ENCODE measurements at places on chromosomes 5 and 9. TPM values are rescaled to one million over a fixed set of nuclear protein-coding genes. Genes with fewer than 3 reads are reported as not detected.

- H3K36me3 ChIP-seq: no peaks in the 10 kb centered on the region
- H3K27ac ChIP-seq: no peak overlapping the region
- H3K4me3 ChIP-seq: no peak overlapping the region
- no peaks in the 10 kb centered on the region for H3K27me3 ChIP-seq
These were observed 21.3 kb downstream of the HTR4 start for GRCh38 chr5:148633067-148633377.

PALM2AKAP2 gene
- total RNA-seq: 2.1 TPM

IGIP gene
- 7.5 TPM for total RNA-seq

- no peak overlapping the region for H3K4me3 ChIP-seq
- no peaks in the 10 kb centered on the region for H3K27me3 ChIP-seq
- H3K27ac ChIP-seq: no peak overlapping the region
- no peak for DNase-seq
- H3K36me3 ChIP-seq: no peaks in the 10 kb centered on the region
- no peaks in the 10 kb centered on the region for H3K4me1 ChIP-seq
These were observed 41.8 kb upstream of the LHFPL2 start for GRCh38 chr5:78690253-78690972.

TOR4A gene
- 48.9 TPM for total RNA-seq

DNA sequence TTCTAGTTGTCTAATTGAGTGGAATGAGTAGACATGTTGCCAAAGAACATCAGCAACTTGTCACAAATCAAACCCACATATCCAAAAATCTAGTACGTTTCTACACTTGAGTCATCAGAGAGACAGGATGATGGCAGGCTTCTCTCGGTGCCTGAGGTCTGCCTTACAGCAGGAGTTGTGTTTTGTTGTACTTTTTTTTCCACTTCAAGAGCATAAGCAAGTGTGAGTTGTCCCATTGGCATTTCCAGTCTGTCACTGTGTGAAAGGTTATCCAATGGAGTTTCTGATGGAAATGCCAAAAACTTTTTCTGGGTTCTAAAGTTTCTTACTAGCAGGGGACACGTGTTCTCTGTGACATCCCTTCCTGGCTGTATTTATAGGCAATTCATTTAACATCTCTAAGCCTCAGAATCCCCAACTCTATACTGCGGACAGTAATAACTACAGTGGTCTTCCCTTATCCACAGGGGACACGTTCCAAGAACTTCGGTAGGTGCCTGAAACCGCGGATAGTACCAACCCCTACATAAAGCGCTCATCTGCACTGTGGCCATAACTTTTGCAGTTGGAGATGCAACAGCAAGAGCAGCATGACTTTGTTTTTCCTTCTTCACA lies 246.5 kb downstream of the SYK start:
- no peaks in the 10 kb centered on the region for H3K27me3 ChIP-seq
- no peaks in the 10 kb centered on the region for H3K36me3 ChIP-seq
- H3K4me1 ChIP-seq: peaks cover 15% of the 10 kb centered on the region
- no peak for DNase-seq

CCNO gene
- 4.7 TPM for total RNA-seq

DNA sequence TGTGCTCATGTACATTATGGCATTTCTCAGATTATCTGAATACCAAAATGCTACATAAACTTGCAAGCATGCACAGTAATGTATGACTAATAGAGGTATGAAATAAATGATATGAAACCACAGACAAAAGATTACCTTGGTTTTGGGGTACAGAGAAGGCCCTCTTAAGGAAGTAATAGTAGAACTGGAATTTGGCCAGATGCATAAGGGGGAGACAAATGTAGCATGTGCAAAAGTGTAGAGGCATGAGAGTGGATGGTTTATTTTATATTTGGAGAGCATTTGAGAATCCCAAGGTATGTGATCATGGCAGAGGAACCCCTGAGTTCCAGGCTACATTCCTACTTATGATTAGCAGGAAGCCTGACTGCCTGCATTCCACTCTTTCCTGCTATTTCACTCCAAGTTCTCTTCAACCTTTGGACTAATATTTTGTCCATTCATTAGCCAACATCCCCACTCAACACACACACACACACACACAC lies 74.2 kb downstream of the MAMDC2 start:
- no peaks in the 10 kb centered on the region for H3K27me3 ChIP-seq
- peak; percentile 81 for DNase-seq
- H3K4me3 ChIP-seq: no peak overlapping the region

DNA sequence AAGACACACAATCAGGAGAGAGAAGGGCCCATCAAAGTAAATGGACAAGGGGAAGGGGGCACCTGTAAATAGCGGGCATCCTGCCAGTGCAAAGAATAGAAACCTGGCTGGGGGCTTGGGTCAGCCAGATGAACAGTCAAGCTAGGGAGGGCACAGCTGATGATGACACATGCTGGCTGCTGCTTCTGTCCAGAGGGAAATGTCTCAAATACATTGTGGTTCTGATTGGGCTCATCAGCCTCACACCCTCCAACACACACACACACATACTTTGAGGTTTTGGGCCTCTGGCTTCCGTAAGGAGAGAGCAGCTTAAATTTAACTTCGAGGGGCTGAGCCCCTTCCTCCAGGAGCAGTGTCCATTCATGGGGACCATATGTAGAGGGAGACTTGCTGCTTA lies 27.6 kb upstream of the SPATA31E1 start:
- no peaks in the 10 kb centered on the region for H3K36me3 ChIP-seq
- no peak overlapping the region for H3K4me3 ChIP-seq

EGFLAM gene
- not detected for total RNA-seq

DNA sequence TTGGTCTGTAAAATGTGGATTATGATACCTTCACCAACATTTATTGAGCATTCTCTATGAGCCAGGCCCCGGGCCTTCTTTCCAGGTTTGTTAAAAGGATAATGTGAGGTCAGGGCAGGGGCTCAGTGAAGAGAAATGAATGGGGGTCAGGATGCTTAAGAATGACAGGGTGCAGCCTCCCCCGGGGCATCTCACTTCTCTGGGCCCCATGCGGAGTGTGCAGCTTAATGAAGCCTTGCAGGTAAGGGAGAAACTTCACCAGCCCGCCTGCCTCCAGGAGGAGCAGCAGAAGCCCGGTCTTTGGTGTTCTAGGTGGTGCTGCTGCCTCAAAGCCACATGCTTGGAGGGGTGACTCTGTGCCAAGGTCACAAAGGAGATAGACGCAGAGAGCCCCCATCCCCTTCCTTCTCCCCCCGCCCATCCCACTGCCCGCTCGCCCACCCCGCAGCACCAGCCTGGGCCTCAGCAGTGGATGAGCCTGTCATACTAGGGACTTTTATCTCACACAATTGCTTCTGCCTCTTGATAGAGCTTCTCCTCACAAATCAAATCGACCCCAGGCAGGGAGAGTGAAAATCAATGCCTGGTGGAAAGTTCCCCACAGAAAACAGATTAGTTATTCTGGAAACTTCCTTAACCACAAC lies 244.8 kb downstream of the PBX3 start:
- no peak overlapping the region for H3K4me3 ChIP-seq
- no peaks in the 10 kb centered on the region for H3K36me3 ChIP-seq

CA9 gene
- total RNA-seq: 2.5 TPM

DNA sequence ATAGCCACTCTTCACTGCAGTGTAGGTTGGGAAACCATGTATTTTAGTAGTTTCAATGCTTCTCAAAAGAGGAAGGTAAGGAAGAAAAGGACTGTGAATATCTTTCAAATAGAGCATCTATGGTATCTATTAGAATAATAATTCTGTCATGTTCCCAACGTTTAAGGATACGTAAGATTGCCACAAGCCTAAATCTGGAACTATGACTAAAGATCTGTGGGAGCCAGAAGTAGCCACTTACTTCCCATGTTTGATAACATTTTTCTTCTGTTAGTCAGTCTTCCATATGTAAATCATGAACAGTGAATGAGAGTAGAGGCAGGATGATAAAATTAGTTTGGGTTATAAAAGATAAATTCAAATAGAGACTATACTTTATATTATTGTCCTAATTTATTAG lies 16.3 kb upstream of the MROH2B start:
- no peak overlapping the region for H3K4me3 ChIP-seq
- DNase-seq: no peak
- no peaks in the 10 kb centered on the region for H3K4me1 ChIP-seq
- H3K27ac ChIP-seq: no peak overlapping the region

DNA sequence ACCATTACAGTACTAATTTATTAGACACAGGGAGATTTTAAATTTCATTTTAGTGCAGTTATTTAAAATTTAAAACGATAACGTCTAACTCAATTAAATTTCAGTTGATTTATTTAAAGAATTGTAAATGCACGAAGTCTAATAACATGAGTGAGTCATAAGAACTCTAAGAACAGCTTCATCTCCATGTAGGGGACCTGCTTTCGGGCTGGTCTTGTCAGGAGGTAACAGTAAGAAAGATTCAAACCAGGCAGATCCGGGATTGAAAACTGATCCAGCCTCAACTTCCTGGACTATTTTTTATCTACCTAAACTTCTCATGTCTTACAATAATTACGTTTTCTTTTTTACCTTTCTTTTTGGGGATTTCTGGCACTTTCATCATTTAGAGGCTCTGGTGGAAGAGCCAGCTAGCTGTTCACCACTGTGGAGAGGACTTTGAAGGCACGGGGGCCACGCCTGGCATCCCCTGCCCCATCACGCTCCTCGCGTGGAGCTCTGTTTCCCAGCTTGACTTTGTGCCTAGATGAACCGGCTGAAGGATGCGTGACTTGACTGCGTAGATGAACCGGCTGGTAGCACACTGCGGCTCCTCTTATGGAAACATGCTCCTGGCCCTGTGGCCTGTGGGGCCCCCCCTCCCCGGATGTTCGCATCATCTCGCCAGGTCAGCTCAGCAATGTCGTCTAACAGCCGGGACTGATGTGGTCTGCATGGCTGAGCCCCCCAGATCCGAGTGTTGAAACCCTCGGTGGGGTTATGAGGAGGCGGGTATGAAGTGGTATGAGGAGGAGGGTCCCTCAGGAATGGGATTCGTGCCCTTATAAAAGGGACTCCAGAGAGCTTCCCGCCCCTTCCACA lies 26.0 kb downstream of the NDUFS6 start:
- no peak overlapping the region for H3K27ac ChIP-seq
- no peaks in the 10 kb centered on the region for H3K36me3 ChIP-seq
- no peaks in the 10 kb centered on the region for H3K4me1 ChIP-seq
- peaks cover 5% of the 10 kb centered on the region for H3K27me3 ChIP-seq

DNA sequence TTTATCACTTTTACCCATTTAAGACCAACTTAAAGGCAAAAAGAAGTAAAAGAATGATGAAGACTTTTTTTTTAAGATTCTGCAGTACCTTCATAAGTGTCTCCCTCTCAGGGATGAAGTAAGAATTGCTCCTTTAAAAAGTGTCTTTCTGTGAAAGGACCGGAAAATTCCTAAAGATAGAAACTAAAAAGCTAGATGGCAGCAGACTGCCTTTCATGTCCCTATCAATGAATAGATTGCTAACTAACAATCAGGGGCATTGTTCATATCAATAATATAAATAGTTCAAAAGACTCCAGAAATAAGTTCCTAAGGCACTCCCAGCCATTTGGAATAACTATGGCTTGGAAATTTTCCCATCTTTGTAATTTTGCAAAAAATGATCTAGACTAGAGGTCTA lies 558.0 kb downstream of the PDE4D start:
- H3K4me1 ChIP-seq: no peaks in the 10 kb centered on the region
- H3K27me3 ChIP-seq: no peaks in the 10 kb centered on the region
- no peak for DNase-seq

PDE6A gene
- 0.50 TPM for total RNA-seq

- no peak overlapping the region for H3K27ac ChIP-seq
- peaks cover 11% of the 10 kb centered on the region for H3K36me3 ChIP-seq
- no peak overlapping the region for H3K4me3 ChIP-seq
These were observed 50.9 kb downstream of the MEGF9 start for GRCh38 chr9:120663380-120663779.

DNA sequence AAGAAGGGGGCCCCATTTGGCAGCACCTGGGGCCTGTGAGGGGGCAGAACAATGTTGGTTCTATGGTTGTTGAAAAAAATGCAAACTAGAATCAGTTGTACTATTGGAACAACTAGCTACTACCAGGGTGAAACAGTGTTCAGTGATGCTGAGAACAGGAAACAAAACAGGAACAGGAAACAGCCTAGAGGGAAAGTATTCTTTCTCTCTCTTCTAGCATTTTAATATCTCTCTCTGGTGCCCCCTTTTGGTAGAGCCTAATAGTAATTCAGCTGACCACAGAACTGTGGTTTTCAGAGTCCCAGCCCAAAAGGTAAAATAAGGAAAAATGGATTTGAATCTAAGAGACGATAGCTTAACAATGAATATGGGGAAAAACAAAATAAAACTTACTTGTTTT lies 138.0 kb upstream of the KCNN2 start:
- no peaks in the 10 kb centered on the region for H3K4me1 ChIP-seq
- no peaks in the 10 kb centered on the region for H3K27me3 ChIP-seq
- DNase-seq: no peak
- no peak overlapping the region for H3K27ac ChIP-seq
- no peaks in the 10 kb centered on the region for H3K36me3 ChIP-seq

EXOSC3 gene
- 40.7 TPM for total RNA-seq

DNA sequence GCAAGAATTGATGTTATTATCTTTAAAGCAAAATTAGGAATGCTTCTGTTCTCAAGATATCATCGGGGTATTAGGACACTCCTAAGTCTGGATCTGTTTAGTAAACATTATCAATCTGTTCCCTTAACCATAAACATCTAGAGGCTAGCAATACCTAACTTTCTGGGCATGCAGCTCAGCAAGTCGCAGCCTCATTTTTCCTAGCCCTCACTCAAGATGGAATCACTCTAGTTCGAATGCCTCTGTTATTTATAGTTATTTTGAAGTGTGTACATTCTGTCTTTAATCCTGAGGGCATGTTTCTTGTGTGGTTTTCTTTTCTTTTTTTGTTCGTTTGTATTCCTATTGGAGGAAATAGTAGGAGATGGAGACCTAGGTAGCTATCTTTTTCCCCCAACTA lies 66.9 kb downstream of the FER start:
- no peaks in the 10 kb centered on the region for H3K27me3 ChIP-seq
- no peak overlapping the region for H3K27ac ChIP-seq
- no peak overlapping the region for H3K4me3 ChIP-seq
- H3K4me1 ChIP-seq: no peaks in the 10 kb centered on the region
- no peaks in the 10 kb centered on the region for H3K36me3 ChIP-seq
- DNase-seq: no peak

GRCh38 chr9:20356403-20357036 lies 265.8 kb downstream of the MLLT3 start:
- peak overlapping the region; percentile 51 for H3K27ac ChIP-seq
- peak overlapping the region; percentile 30 for H3K4me3 ChIP-seq
